CD4-positive, alpha-beta T cell (primary cell): ENCODE measurements at places on chromosomes 16 and 17.
A peak's percentile ranks its signal among the peaks of the same experiment; 100 is the strongest.

DNA sequence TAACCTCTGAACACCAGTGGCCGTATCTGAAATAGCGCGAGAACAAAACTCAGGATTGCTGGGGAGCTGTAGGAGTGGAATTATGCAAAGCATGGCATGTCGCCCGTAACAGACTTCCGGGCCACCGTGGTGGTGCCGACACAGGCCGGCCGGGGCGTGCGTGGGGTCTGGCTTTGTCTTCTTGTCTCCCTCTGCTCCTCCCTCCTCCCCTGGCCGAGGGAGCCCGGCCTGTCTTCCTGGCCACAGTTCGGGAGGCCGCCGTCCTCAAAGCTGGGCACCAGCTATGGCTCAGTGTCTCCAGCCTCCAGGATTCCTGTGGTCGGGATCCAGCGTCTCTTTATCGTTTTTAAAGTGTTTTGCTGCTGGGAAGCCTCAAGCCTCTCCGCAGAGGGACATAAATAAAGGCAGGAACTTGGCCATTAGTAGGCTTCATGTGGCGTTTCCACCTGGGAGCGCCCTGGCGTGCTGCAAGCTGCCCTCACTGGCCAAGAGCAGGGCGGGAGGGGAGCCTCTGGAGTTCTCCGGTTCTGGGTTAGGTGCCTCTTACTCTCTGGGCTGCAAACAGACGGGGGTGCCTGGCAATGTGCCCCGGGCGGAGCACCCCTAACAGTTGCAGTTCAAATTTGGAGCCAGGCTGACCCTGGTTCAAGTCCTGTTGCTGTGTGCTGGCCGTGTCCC, 22.0 kb upstream of the NPTX1 start:
- no peak for DNase-seq

DNA sequence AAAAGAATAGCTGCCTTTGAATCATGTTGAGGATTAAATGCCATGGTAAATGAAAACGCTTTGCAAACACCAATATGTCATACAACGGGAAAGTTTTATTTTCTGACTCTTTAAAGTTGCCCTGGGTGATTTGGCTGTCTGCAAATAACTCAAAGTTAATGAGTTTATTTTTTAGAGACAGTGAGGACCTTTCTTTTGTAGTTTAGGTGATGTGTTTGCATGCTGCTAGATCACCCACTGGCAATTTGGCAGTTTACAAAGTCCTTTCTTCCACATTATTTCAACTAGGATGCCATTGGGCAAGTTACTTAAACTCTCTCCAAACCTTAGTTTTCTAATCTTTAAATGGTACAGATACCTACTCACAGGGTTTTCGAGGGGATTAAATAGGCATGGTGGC, 37.8 kb downstream of the GDE1 start:
- no peak for DNase-seq

DNA sequence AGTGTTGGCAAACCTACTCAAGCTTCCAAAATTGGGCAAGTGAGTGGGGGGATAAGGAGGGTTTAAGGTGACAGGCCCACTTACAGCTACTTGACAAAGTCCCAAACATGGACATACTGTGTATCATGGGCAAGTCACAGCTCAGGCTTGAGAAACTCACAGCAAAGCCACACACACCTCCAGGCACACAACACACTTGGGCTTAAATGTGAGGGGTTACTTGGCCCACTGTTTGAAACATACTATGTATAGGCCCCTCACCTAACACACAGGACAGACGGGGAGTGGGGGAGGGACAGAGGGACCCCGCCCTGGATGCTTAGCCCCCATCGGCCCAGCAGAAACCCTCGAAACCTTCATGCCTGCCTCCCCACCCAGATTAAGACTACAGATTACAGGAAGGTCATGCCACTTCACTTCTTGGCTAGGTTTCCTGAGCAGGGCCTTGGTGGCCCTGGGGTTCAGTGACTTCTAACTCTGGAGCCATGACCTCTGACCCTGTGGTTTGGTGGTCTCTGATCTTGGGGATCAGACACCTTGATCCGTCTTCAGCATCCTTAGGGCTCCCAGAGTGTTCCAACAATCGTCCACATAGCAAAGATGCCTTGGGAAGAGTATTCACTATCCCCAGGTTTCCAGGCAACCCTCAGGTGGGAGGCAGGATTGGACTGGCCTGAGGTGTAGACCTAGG, 2.3 kb upstream of the SAMD14 start:
- DNase-seq = no peak

- DNase-seq = no peak
Measured at GRCh38 chr17:37725021-37725595, 19.8 kb downstream of the HNF1B start.

DNA sequence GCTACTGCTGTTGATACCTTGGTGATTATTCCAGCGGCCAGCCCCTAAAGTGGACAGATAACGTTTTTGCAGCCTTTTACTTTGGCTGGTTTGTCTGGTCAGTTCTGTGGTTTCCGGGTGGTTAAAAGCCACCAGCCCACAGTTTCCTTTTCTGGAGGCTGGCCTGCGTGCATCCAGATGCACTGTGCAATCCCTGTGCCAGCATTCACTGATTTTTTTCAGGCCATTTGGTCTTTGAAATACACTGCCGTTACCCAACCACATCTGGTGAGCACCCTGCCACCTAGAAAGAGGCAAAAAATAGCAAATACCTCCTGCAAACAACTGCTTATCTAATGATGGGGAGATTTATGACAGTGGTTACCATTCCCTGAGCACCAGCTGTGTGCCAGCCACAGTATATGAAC, 797 bp downstream of the NUDT7 start:
- DNase-seq = no peak

GRCh38 chr17:70106551-70106950, 31.5 kb downstream of the KCNJ16 start:
- no peak for DNase-seq

- DNase-seq = no peak
Measured at GRCh38 chr17:17784657-17785267, 52.0 kb downstream of the SREBF1 start.

- no peak for DNase-seq
Measured at GRCh38 chr16:26186091-26186615, 494.4 kb downstream of the HS3ST4 start.

DNA sequence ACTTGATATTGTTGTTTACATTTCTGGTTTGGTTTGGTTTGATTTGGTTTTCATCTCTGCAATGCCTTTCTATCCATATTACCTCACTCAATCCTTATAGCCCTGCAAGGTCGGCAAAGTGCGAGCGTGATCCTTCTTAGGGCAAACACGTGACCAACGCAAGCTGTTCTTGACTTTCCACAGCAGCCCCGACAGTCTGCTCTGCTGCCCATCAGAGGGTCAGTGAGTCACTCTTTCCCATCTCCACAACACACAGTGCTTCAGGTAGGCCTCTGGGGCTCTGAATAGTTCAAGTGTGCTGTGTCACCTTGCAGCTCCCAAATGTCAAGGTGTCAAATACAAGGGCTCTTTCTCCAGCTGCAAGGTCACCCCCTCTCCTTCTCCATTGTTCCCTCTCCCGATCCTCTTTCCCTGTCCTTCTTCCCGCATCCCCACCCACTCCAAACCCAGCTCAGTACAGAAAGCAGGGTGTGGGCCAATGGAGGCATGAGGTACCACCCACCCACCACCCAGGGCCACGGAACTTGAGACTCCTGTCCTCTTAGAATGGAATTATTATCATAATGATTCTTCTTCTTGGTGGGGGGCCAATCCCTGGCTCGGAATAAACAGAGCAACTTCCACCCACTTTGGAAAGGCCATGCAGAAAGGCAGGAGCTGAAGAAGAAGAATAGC, 139.7 kb downstream of the SLC39A11 start:
- DNase-seq = no peak

GRCh38 chr17:77649717-77650211, 308.7 kb upstream of the TNRC6C start:
- no peak for DNase-seq

DNA sequence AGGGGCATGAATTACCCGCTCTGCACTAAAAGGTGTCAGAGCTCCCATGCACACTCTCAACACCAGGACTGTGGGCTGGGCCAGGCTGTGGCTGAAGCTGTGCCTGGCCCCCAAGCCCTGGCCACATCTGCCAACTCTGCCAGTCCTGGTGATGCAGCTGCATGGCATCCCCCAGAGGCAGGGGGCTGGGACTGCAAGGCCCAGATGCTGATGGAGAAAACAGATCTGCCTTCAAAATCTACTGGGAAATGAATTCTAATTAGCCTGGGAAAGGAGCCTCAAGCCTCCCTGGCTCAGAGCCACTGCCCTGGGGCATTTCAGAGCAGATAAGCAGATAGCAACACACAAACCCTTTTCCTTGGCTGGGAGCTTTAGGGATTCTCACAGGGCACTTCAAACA, 3.4 kb downstream of the CHST6 start:
- DNase-seq = no peak

- DNase-seq = no peak
Measured at GRCh38 chr17:63390090-63390489, 56.0 kb downstream of the CYB561 start.

DNA sequence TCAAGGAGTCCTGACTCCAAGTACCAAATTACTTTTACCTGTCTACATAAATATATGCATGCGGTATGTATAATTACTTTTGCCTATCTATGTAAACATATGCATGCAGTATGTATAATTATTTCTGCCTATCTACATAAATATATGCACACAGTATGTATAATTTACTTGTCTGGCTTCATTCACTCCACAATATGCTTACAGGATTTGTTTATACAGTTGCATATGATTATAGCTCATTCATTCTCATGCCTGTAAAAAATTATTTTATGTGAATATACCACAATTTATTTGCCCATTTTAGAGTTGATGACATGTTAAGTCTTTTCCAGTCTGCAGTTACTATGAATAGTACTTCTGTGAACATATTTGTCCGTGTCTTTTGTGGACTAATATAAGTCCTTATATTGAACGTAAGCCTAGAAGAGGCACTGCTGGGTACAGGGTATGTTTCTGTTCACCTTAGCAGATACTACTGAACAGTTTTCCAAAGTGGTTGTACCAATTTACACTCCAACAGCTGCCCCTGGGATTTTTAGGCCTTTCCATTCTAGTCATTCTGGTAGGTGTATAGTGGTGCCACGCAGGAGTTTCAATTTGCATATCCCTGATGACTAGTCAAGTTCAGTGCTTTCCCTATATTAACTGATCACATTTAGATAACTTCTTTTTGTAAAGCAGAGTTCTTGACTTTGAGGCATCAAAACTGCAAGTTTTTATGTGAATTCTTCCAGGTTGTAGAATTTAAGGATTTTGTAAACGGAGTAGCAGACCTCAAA, 47.0 kb downstream of the MARVELD3 start:
- DNase-seq = no peak

- no peak for DNase-seq
Measured at GRCh38 chr17:2721603-2722002, 10.0 kb upstream of the CLUH start.

GRCh38 chr17:74923538-74924249, 379 bp upstream of the OTOP2 start:
- DNase-seq = peak; percentile 65

- no peak for DNase-seq
Measured at GRCh38 chr16:82960918-82961317, 334.1 kb downstream of the CDH13 start.

DNA sequence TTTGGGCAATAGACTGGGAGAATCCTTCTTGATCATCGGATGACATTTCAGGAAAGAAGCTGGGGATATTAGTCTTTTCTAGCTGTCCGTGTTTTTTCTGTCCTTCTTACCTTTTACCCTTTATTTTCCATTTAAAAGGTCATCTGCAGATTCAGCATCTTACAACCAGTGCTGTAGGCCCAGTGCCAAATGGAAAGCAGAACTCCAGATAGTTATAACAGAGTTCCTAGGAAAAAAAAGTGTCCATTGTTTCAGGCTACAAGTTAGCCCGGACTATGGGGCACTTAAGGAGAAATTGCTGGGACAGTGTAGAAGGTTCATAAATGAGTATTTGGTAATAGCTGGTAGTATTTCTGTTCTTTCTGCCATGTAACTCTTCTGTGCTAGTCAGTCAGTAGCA, 28.4 kb downstream of the LDHD start:
- no peak for DNase-seq

GRCh38 chr16:49494891-49495566, 121.4 kb downstream of the C16orf78 start:
- no peak for DNase-seq

- DNase-seq = no peak
Measured at GRCh38 chr16:69013991-69014390, 91.5 kb upstream of the HAS3 start.

GRCh38 chr16:89033304-89033703, 56.3 kb upstream of the CBFA2T3 start:
- no peak for DNase-seq

GRCh38 chr17:80453126-80453997, 23.0 kb downstream of the NPTX1 start:
- DNase-seq = no peak

- no peak for DNase-seq
Measured at GRCh38 chr17:40348136-40348504, 16.4 kb downstream of the GJD3 start.

DNA sequence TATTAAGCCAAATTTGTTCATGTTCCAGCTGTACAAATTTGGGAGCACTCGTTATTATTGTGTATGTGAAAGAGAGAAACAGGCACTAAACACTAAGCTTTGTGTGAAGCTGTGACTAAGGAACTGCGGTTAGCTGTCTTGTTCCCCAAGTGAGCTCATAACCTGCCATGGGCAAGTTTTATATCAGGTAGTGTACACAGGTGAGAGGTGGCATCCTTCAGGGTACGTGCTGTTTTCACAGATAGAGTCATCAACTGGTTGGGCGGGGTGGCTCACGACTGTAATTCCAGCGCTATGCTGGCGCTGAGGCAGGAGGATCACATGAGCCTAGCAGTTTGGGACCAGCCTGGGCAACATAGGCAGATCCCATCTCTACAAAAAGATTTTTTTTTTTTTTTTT, 2.8 kb downstream of the DNAJA3 start:
- DNase-seq = no peak

GRCh38 chr16:23134274-23134673, 15.0 kb downstream of the USP31 start:
- DNase-seq = no peak

GRCh38 chr17:39676198-39676819, 8.1 kb downstream of the PNMT start:
- peak; percentile 30 for DNase-seq

DNA sequence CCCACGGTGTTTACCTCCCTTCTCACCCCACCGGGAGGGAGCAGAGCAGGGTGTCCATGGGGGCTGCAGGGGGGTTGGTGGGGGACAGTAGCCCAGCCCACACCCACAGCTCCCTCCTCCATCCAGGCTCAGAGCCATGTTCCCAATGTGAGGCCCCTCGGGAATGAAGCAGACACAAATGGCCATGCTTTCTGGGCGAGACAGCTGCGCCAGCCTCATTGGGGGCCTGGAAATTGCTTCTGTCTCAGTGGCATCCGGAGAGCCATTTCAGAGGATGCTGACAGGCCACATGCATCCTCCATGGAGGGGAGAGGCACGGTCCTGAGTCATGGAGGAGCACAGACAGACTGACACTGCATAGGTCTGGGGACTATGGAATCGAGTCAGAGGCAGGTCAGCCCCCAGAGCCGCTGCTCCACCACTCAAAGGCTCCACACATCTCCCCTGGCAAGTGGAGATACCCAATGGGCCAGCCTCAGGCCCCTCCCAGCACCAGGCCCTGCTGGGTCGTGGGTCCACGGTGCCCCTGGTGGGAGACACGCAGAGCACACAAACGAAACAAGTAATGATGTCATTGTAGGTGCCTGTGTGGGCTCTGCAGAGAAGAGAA, 59.6 kb upstream of the ENPP7 start:
- DNase-seq = no peak

GRCh38 chr17:18362698-18363100, 651 bp downstream of the SHMT1 start:
- no peak for DNase-seq

GRCh38 chr17:10294180-10294579, 78.6 kb downstream of the MYH13 start:
- DNase-seq = no peak
